ENCODE measurements at places on chromosomes 1 and 21.

GRCh38 chr1:214280386-214281020 lies 456 bp upstream of the SMYD2 start:
- DNase-seq: peak; percentile 58

DNA sequence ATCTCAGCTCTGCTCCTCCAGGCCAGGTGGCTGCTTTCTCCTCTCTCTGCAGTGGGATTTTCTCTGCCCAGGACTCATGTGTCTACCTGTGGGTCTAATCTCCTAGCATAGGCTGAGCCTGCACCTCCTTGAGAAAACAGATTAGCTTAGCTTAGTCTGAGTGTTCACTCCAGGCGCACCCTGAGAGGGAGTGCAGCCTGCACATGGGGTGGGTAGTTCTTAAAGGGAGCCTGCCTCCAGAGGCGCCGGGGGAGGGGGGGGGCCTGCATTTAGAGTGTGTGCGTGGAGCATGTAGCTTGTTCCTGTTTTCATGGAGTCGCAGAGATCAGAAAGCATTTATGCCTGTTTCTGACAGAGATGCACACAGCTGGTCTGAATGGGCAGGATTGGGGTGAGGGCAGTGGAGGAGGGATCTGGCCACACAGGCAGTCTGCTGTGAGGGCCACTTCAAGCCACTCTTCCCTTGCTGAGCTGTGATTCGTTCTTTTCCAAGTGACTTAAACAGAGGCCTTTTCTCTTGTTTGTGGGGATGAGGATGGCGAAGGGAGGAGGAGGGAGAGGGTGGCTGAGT lies 45.2 kb downstream of the GALNT2 start:
- no peak for DNase-seq

DNA sequence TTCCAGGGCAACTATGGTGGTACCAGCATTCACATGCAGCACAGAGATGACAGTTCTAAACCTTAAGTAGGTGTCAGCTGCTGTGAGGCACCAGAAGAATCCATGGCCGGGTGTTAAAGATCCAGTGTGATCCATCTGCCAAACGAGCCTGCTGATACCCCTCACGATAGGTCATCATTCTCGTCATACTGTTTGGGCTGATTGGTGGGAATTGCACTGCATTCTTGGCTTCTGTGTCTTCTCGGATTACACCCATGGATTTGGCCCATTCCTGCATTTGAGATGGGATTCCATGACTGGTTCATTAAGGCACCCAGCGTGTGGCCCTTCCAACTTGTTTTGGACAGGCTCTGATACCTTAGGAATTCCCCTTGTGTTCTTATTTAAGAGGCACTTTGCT lies 55.2 kb downstream of the ST6GALNAC3 start:
- DNase-seq: no peak

DNA sequence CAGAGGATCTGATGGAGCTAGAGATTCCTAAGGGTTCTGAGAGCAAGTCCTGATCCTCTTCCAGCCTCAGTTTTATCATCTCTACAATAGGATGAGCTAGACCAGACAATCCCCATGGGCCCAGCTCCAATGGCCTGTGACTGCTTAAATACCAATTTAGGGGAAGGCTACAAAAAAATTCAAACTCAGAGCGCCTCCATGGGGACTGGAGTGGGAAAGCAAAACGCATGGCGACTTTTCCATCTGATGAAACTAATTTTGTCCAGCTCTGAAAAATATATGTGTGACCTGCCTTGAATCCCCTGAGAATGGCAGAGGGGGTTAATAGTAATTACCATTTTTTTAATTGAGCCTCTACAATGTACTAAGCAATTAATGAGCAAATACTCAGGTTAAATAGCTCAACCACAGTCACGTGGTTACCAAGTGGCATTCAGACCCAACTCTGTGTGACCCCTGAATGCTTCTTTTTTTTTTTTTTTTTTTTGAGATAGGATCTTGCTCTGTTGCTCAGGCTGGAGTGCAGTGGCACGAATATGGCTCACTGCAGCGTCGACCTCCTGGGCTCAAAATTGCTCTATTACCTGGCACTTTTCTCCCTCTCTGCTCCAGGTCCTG lies 8.4 kb downstream of the EXTL1 start:
- no peak for DNase-seq

DNA sequence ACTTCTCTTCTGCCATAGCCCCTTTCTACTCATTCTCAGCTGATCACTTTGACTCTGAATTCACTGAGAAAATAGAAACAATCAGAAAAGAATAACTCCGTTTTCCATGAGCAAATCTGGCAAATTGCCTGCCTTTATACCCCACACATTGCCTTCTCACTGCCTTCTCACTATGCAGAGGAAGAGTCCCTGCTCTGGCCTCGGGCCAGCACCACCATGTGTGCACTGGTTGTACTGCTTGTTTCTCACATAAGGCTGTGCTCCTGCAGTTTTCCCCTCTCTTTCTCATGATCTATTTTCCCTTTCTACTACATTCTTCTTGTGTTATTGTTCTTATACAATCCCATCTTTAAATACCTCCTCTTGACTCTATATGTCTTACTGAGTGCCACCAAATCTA lies 2.3 kb upstream of the HMGCS2 start:
- DNase-seq: no peak

DNA sequence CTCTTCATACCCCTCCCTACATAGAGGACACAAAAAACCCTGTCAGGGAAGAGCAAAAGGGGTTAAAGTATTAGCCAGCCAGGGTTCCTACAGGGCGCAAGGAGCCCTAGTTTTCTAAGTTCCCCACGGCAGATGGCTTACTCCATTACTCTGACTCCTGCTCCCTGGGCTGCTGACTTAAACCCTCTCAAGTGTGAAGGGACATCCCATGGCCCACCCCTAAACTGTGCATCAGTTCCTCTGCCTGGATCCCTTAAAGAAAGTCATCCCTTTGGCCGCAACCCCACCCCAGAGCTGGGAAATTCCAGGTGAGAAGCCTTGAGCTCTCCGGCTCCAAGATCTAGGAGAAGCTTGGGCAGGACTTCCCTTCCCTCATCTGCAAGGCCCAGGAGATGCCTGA lies 236.0 kb downstream of the TOMM20 start:
- DNase-seq: no peak

- no peak for DNase-seq
These were observed 17.8 kb upstream of the CNR2 start for GRCh38 chr1:23930861-23931490.

DNA sequence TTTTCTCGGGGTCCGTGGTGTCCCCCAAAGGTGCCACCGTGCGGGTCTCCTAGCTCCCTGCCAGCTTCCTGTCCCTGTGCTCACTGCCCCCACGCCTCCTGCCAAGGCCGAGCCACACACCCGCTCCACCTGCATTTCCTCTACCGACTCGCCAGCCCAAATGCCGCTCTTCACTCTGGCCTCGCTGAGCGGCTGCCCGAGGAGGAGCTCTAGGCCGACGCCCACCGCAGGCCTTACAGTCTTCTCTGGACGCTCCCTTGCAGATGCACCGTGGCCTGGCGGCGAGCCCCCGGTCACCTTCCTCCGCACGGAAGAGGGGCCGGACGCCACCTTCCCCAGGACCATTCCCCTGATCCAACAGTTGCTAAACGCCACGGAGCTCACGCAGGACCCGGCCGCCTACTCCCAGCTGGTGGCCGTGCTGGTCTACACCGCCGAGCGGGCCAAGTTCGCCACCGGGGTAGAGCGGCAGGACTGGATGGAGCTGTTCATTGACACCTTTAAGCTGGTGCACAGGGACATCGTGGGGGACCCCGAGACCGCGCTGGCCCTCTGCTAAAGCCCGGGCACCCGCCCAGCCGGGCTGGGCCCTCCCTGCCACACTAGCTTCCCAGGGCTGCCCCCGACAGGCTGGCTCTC lies 26.3 kb downstream of the FTCD start:
- DNase-seq: no peak

- DNase-seq: no peak
These were observed 53.1 kb upstream of the ATF3 start for GRCh38 chr1:212555426-212555825.

DNA sequence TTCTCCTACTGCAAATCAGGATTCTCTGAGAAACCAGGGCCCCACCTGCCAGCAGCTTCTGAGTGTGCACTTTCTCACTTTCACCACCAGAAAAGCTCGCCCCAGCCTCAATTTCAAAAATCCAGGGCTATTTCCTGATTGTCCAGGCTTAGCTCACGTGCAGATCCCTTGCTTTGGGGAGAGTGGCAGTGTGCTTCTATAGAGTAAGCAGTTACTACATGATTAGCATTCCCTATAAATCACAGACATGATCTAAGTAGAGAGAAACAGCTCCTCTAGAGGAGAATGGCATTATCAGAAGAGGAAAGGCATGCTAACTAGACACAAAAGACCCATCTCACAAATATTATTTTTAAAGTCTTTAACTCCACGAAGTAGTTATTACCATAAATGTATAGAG lies 456.0 kb upstream of the PKN2 start:
- no peak for DNase-seq

DNA sequence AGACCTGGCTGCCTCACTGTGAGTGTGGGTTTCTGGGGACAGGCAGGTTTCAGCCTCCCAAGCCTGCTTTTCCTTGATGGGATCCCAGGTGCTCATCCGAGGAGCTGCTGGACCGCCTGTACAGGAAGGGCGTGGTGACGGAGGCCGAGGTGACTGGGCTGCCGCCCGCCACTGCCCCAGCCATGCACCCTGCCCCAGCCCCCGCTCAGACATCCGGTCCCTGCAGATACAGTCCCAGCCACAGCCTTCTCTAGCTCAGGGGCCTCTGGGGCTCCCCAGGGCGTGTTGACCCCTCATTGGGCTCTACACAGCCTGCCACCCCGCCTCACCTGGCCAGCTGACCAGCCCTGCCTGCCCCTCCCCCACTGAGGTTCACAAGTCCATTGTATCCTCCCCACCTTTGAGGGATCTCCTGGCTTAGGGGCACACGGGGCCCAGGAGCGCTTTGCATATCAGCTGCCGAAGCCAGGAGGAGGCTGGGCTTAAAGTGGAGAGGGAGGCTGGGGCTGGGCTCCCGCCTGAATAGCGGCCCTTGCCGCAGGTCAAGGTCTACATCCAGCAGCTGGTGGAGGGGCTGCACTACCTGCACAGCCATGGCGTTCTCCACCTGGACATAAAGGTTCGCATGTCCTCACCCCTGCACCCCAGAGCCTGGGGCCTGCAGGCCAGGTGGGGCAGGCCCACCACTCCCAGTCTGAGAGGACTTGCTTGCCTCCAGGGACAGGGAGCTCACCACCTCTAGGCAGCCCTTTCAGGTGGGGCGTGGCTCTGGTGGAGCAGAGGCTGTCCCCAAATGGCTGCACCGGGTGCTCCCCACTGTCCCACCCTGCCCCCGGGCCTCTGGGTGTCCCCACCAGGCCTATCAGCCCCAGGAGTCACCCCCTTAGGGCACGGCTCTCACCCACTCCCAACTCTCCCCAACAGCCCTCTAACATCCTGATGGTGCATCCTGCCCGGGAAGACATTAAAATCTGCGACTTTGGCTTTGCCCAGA lies 38.5 kb downstream of the TRIM11 start:
- DNase-seq: no peak

GRCh38 chr1:89736937-89737733 lies 83.7 kb upstream of the LRRC8D start:
- no peak for DNase-seq

DNA sequence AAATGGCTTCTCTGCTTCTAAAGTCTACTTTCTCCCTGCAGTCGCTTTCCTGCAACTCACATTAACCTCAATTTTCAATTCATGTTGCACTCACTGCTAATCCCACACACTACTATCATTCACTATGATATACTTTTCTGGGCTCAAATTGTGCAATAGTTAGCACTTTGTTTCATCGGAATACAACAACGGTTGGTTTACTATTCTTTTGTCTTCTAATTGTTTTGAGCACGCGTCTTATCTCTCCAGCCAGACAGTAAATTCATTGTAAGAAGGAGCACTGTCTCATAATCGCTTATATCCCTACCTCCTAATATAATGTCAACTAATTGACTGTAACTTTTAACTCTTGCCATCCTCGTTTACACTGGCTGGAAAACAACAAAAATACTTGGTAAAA lies 3.9 kb upstream of the PALMD start:
- DNase-seq: no peak

DNA sequence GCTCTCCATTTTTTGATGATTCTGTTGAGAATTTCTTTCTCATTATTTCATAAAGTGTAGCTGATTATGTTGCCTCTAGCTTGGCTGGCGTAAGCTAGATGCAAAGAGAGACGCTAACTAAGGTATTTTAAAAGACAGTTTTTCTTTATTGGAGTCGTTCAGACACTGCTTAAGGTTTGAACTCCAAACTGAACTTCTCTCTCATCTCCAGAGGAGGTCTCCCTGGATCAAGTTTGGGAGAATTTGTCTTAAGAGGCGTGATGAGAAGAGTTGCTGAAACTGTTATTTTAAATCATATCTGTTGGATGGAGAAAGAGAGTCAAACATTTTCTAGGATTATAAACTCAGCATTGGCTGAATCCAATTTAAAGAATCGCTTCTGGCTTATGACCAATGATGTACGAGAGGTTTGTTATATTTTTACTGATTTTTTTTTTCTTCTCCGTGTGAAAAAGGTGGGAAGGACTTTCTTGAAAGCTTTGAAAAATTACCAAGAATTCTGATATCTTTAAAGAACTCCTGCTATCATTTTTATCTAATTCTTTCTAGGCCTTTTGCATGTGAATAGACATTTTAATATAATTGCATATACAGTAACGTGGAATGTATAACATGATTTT lies 34.0 kb downstream of the MAP3K7CL start:
- DNase-seq: peak; percentile 27

DNA sequence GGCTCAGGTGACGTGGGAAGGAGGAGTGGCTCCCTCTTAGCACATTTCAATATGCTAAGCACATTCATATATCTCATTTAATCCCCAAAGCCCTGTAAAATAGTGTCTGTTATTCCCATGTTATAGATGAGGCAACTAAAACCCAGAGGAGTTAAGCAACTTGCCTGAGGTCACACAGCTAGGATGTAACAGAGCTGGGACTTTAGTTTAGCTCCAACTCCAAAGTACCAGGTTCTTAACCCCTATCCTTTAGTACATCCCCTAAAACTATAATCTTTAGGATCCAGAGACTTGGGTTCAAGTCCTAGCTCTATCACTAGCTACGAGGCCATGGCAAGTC lies 48.5 kb downstream of the LGR6 start:
- DNase-seq: no peak

- no peak for DNase-seq
These were observed 11.2 kb downstream of the TMEM9 start for GRCh38 chr1:201142849-201143725.

- DNase-seq: no peak
These were observed 17.4 kb downstream of the PRDM16 start for GRCh38 chr1:3086272-3086974.

DNA sequence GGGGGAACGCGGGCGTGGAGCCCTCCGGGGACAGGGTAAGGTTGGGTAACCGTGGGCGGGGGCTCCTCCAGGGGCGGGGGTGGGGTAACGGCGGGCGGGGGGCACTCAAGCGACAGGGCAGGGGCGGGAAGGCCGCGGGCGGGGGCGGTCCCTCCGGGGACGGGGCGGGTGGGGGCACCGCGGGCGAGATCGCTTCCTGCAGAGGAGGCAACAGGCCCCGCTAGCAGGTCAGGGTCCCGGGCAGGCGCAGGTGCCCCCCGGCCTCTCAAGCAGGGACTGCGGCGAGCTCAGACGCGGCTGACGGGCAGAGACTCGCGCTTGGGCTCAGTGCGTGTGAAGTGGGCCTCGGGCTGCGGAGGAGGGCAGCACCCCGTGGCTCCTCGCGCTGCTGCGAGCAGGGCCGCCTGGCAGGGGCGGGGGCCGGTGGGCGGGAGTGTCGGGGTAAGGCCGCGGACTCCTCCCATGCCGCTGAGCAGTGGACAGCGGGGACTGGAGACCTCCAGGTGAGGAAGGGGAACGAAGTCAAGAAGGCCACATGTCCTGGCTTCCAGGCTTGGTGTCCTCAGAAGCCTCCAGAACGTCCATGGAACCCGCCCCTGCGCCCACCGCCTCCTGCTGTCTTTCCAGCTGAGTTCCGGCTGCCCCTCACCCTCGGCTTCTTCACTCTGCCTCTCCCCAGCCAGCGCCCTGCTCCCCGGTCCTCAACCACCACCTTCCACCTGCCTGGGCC lies 627 bp upstream of the GNB1 start:
- peak; percentile 43 for DNase-seq
